ENCODE measurements at places on chromosomes 7 and 10. TPM values are rescaled to one million over a fixed set of nuclear protein-coding genes. Genes with fewer than 3 reads are reported as not detected.

GIMAP8 gene
- total RNA-seq: 3.8 TPM

ADAM8 gene
- 12.8 TPM for total RNA-seq

HOXA3 gene
- total RNA-seq: 0.93 TPM

RAMP3 gene
- 23.8 TPM for total RNA-seq

- H3K4me3 ChIP-seq: peak within 1 kb of the TSS; percentile 40
- peak; percentile 77 for DNase-seq
- peaks cover 10% of the 10 kb centered on the region for H3K4me1 ChIP-seq
- H3K27me3 ChIP-seq: no peaks in the 10 kb centered on the region
Measured at GRCh38 chr10:52313933-52314821, at the start of gene DKK1. DKK1 (plus strand) TSS chr10:52314281; CDS start chr10:52314435, 154 bp downstream.

- DNase-seq: no peak
- H3K4me1 ChIP-seq: peaks cover 6% of the 10 kb centered on the region
- no peaks in the 10 kb centered on the region for H3K27me3 ChIP-seq
- no peaks in the 10 kb centered on the region for H3K36me3 ChIP-seq
- H3K27ac ChIP-seq: no peak overlapping the region
Measured at GRCh38 chr10:58742141-58742540, 229.5 kb downstream of the BICC1 start.

GRCh38 chr10:30671026-30671616 lies 41.6 kb upstream of the LYZL2 start:
- no peaks in the 10 kb centered on the region for H3K4me1 ChIP-seq
- no peaks in the 10 kb centered on the region for H3K36me3 ChIP-seq
- H3K27me3 ChIP-seq: no peaks in the 10 kb centered on the region
- DNase-seq: peak; percentile 28

Measured in testis (tissue), 5 donors.